ENCODE measurements at places on chromosomes 16 and 17.

- no peak for DNase-seq
Measured at GRCh38 chr17:78985395-78985794, 5.7 kb upstream of the LGALS3BP start.

- DNase-seq, result no peak
Measured at GRCh38 chr17:76142039-76142584, 1.1 kb upstream of the FOXJ1 start.

GRCh38 chr17:55641676-55642081, 81.0 kb downstream of the TMEM100 start:
- DNase-seq, result no peak

GRCh38 chr17:50256826-50257618, 17.2 kb upstream of the TMEM92 start:
- DNase-seq, result no peak

GRCh38 chr17:40705584-40705983, 2.0 kb upstream of the KRT24 start:
- no peak for DNase-seq

DNA sequence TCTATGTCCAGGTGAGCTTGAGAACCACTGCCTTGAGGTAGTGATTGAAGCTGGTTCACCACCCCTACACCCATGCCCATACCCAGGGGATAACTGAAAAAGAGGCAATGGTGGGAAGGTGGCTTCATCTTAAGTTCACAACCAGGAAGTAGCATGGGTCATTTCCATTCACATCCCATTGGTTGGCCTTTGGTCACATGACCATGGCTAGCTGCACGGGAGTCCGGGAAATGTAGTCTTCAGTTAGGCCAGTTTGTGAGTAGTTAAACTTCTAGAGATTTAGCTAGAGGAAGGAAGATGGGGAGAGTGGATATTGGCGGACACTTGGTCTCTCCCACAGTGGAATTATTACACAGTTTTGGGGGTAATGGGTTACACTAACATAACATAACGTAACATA, 92.9 kb downstream of the RGS9 start:
- DNase-seq, result no peak

DNA sequence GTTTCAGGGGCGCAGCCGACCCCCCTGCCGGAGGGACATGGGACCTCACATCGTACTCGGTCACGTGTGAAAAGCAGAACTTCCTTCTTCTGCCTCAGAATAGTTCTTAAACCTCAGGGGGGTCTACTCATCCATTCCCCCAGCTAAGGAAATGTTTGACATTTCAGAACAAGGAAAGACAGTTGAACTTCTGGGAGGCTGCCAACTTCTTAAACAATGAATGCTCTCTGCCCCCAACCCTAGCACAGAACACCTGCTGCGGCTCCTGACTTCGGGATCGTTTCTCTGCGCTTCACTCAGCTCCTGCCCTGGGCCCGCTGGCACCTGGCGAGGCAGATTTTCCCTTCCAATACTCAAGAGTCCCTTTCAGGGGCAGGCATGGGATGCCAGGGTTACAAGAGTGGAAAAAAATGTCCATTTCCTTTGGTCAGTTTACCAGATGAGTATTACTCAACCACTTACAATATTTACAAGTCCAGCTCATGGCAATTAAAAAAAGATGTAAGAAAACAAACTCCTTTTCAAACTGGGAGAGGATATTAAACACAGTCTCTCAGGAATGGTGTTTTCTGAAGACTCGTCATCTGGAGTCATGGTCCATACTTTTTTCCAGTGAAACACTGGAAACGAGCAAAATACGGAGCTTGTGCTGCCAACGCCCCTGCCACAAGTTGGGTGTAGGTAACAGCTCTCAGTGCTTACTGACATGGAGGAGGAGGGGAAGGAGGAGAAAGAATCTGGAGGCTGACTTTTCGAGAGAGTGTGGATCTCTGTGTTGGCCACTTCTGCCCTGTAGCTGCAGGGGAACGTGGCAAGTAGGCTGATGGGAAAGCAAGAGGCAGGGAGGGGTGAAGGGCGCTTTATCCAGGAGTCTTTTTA, 235.7 kb downstream of the NTN1 start:
- no peak for DNase-seq

- no peak for DNase-seq
Measured at GRCh38 chr17:10292057-10292937, 80.5 kb downstream of the MYH13 start.

DNA sequence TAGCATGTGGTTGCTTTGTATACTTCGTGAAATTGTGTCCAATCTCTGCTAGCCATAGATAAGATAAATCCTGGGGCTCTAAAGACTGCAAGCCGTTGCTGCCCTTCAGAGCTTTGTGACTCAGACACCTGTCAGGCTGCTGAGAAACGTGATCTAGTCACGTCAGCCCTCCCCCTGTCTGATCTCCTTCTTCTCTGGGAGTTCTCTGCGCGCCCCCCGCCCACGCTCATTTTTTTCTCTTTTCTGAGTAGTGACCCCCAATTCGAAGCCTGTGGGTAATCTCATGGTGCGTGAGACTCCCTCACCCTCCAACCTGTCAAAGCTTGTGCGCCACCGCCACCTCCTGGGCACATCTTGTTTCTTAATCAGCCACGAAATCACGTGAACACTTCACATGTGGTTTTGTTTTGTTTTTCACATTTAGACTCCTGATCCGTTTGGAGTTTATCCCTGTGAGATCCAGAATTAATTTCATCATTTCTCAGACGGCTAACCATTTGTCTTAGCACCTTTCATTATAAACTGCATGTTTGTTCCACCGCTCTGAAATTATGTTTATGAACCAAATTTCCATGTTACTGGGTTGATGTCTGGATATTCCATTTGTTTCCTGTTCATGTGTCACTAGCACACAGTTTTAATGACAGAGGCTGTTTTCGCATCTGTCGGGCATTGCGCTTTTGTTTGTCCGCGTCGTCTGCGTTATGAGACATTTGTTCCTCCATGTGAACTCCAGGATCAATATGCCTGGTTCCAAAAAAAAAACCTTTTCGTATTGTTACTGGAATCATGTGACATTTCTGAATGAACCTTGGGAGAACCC, 977 bp upstream of the ZNF778 start:
- DNase-seq, result no peak

- no peak for DNase-seq
Measured at GRCh38 chr16:48500981-48501380, 109.0 kb downstream of the N4BP1 start.

DNA sequence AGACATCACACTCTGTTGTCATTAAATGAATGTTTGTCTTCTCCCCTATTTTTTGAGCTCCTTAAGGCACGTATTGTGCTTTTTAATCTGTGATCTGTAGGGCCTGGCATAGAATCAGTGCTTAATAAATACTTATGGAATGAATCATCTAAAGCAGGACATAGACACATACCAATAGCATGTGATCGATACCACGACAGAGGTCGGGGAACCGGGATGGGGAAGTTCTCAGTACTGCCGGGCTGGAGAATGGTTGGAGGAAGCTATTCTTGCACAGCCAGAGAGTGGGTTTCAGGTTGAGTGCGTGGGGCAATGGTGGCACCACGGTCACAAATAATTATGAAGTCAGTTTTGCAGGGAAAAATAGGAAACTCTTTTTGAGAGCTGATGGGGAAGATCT, 26.8 kb downstream of the NLRP1 start:
- no peak for DNase-seq

- DNase-seq, result no peak
Measured at GRCh38 chr17:63120406-63120805, 154.4 kb downstream of the TANC2 start.

GRCh38 chr16:49967012-49967559, 57.9 kb upstream of the CNEP1R1 start:
- no peak for DNase-seq

- no peak for DNase-seq
Measured at GRCh38 chr16:51937771-51938170, 609.2 kb downstream of the TOX3 start.

GRCh38 chr16:67477960-67478554, 2.9 kb downstream of the ATP6V0D1 start:
- DNase-seq, result no peak

- DNase-seq, result no peak
Measured at GRCh38 chr16:29644973-29645693, 17.9 kb upstream of the SPN start.

DNA sequence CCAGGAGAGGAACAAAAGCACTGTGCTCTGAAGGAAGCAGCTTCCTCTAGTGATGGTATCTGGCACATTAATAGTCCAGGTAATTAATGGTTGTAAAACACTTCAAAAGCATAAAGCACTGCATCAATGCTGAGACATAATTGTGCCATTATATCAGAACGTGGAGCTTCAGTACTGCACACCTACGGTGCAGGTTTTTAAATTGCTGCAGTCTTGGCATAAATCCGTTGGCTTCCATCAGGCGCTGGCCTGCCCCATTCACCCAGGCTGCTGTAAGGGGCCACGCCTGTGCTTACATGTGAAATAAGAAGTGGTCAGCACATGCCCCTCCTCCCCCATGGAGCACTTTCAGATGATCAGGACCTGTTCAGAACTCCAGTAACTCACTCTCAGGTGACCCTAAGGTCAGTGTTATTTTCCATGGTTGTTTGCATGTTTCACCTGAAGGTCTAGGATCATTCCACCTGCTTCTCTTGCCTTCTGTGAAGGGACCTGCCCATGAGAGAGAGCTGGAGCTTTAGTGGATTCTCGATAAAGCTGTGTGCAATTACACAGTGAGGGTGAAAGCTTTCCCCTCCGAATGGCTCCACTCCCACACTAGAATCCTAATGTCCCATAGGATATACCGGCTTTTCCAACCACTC, 345.3 kb downstream of the CA10 start:
- no peak for DNase-seq

DNA sequence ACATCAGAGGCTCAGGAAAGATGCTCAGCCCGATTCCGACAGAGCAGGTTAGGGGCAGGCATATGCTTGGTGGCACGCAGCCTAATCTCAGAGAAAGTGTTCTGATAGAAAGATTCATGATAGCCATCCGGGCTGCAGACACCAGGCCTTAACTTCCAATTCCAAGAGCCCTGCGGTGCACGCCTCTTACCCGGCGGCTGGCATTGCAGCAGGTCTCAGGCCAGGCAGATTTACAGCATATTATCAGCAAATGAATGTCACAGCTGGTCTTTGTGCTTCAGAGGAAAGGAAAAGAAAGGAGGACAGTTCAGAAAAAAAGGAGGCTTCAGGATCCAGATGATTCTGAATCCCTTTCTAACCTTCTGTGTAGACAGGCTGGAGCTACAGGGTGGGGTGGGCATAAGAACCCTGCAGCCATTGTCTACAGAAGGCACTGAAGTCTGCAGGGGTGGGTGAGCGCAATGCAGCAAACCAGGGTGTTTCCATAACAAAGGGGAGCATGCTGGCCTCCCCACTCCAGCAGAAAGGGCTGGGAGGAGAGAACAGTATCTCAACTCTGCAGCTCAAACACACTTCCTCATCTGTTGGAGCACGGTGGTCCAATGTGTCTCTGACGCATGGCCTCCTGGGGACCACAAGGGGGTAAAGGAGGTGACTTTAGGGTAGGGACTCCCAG, 277.4 kb upstream of the XYLT1 start:
- no peak for DNase-seq

DNA sequence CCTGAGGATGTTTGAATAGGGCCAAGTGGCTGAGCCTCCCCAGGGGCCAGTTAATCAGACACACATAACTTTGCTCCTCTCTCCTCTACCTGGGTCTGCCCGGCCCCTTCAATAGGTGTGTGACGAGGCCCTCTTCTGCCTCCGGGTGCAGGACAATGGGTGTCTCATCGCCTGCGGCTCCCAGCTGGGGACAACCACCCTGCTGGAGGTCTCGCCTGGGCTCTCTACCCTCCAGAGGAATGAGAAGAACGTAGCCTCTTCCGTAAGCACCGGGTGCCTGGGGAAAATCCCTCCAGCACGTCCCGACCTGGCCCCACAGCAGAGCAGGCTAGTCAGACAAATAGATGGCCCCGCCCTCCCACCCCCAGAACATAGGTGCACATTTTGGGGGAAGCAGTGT, 16.1 kb upstream of the KIF19 start:
- DNase-seq, result no peak

DNA sequence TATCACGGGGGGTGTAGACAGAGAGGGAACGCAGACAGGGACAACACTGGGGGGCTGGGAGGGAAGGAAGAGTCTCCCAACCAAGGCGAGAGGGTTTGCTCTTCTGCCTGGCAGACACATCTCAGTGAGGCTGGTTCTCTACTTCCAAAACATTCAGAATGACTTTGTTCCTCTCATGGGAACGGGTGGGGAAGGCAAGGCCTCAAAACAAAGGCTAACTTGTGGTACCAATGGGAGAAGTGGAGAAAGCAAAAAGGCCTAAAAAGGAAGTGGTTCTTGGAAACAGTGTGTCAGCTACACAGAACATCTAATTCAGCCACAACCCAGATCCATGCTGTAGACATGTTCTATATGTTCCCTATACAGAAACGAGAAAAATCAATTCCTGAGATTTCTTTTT, 7.5 kb downstream of the FLOT2 start:
- no peak for DNase-seq

- DNase-seq, result no peak
Measured at GRCh38 chr16:85055493-85056210, 28.1 kb downstream of the KIAA0513 start.

- DNase-seq, result no peak
Measured at GRCh38 chr17:43927060-43927864, 15.0 kb downstream of the PPY start.

DNA sequence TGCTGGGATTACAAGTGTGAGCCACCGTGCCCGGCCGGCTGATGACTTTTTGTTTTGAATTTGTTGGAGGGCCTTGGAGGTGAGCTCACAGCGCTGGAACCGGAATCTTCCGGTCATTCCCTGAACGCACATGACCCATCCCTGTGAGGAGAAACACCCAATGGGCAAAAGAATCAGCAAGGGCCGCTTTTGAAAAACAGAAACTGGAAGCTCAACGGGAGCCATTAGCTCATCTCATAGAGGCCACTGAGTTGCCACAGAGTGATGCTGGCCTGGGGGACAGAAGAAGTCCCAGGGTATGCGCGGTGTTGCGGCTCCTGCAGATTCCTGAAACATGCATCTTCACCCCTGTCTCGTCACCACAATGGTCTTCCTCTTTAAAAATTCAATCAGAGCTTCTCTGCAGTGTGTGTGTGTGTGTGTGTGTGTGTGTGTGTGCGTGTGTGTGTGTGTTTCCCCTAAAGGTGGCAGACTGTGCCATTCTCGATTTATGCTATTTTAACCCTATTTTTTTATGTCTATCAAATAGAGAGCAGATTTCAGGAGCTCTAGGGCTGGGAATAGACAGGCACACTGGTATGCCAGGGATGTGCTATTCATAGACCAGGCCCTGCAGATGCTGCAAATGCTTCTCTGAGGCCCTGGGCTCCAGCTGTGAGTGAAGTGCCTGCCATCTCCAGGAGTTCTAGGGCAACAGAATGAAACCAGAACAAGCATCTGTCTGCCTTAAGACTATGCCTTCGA, 68.3 kb downstream of the MARCHF10 start:
- DNase-seq, result no peak

DNA sequence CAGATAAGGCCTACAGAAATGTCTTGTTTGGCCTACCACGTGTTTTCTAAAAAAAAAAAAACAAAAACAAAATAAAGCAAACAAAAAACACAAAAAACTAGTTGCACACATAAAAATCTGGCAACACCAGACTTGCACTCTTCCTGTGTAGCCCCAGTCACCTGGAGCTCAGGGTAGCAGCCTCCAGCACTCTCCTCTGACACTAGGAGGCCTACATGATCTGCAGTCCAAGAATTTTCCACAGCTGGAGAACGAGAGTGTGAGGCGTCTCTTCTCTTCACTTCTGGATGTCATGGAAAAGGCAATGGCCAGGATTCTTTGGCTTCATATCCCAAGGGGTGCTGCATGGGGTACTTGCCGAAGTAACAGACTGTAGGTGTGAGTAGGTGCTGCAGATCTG, 310.2 kb upstream of the SALL1 start:
- DNase-seq, result no peak

- DNase-seq, result no peak
Measured at GRCh38 chr16:67613808-67614207, 31.1 kb upstream of the CARMIL2 start.

Data from NCI-H1048 (cell line).